Activated T-cell treated with anti-CD3 and anti-CD28 coated beads for 24 hours (primary cell): ENCODE measurements at places on chromosomes 4 and X.
A peak's percentile ranks its signal among the peaks of the same experiment; 100 is the strongest.

DNA sequence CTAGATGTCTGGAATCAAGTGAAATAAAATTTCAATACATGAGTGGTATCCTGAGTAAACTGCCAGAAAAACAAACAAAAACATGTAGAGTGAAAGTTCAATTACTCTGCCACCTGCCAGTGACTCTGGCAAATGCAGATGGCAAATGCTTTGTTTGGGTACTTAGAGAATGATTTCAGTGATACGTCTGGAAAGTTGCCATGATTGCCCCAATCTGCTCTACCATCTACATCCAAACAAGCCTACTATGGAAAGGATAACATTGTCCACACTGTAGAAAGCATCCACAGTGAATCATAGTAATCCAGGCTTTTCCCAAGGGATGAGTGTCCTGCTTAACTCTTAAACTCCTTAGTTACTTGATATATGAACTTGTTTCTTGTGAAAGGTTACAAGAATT is 3.4 kb downstream of the SPATA4 start:
- DNase-seq = no peak

DNA sequence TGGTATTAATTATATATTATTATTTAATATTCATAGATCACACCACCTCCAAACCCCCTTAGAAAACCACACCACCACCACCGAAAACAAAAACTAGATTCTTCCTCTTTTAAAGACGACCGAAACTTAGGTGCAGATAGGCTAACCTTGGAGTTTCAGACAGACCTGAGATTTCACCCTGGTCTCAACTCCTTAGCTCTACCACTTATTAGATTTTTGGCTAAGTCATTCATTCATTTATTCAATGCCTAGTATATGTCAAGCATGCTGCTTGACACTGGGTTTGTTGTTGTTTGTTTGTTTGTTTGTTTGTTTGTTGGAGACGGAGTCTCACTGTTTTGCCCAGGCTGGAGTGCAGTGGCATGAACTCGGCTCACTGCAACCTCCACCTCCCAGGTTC is 9.5 kb upstream of the BMP2K start:
- no peak for DNase-seq

- DNase-seq = no peak
Observed at GRCh38 chr4:8393593-8394038, 46.9 kb downstream of the ACOX3 start.

GRCh38 chr4:114263233-114263632 is 283.8 kb upstream of the ARSJ start:
- DNase-seq = no peak

- no peak for DNase-seq
Observed at GRCh38 chr4:159049780-159050375, 53.0 kb upstream of the RAPGEF2 start.

DNA sequence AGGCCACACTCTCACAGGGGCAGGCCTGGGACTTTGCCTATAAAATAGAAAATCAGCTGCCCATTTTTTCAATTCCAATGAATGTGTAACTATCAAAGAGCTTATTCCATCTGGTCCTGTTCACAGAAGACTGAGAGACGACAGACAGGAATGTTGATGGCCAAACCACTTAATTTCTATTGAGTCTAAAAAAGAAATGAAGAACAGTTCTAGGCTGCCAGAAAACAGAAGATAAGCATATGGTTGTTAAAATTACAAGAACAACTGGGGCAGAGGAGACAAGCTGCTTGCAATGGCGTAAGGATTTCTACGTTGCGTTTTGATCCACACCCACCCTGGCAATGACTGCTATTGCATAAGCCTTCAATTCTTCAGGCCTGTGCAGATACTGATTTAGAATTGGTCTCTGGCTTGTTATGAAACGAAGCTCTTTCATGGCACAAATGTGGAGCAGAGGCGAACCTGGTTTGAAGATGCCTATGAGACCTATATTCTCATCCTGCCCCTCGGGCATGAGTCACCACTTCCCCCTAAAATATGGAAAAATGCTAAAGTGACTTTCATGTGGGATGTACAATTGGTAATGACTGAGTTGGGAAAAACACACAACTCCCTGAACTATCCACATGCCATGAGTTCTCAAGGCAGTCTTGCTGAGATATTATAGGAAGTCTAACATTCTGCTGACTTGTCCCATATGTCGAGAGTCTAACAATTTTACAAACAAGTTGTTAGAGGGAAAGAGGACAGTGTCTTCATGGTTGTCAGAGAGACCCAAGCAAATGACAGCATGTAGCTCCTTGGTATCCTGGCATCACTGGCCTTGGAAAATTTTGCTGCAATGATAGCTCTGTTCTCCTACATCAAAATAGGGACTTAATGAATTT is 37.9 kb upstream of the SORBS2 start:
- DNase-seq = no peak

- DNase-seq = no peak
Observed at GRCh38 chr4:64935469-64936001, 526.3 kb upstream of the TECRL start.

GRCh38 chrX:28177202-28177601 is 196.0 kb upstream of the DCAF8L1 start:
- no peak for DNase-seq

GRCh38 chr4:140156529-140157171 is 2.7 kb upstream of the MAML3 start:
- DNase-seq = peak; percentile 32

DNA sequence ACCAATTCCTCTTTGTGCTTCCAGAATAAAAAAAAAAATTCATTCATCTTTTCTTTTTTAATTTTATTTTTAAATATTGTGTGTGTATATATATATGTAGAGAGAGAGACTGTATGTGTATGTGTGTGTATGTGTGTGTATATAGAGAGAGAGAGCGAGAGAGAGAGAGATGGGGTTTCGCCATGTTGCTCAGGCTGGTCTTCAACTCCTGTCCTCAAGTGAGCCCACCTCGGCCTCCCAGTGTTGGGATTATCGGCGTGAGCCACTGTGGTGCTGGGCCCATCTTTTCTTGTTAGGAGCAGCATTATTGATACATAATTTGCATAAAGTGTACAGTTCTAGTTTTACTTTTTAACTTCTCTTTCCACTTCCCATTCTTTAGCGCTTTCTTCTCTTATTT is 33.6 kb downstream of the KDM6A start:
- no peak for DNase-seq
